Stimulated activated CD4-positive, alpha-beta T cell treated with anti-CD3 and anti-CD28 coated beads, Interleukin-4, amount 100 ng/mL, for 1 hour (primary cell): ENCODE measurements at places on chromosomes 6 and 20.
A peak's percentile ranks its signal among the peaks of the same experiment; 100 is the strongest.

DNA sequence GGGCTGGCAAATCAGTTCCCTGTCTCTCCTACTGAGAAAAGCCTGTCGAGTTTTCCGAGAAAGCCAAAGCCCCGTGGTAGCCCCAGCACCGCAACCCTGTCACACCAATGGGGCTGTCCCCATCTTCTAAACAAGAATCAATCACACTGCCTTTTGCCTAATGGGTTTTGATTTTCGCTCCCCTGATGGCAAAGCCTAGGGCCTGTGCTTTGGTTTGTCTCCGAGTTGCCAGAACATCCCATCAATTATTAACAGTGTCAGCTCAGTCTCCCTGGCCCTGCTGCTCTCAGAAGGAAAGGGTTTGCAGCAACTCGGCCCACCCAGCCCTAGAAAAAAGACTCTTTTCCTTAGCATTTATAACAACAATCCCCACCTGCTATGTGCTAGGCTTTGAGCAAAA, 4.2 kb downstream of the KCNB1 start:
- DNase-seq = no peak

- no peak for DNase-seq
These were observed 8.5 kb downstream of the BAG6 start for GRCh38 chr6:31643818-31644454.

- no peak for DNase-seq
These were observed 17.4 kb upstream of the LY86 start for GRCh38 chr6:6570929-6571671.

GRCh38 chr6:105898286-105898685, 187.8 kb upstream of the PRDM1 start:
- no peak for DNase-seq

GRCh38 chr20:24165301-24166122, 176.9 kb upstream of the GGTLC1 start:
- DNase-seq = no peak

GRCh38 chr20:63280929-63281545, 8.4 kb downstream of the ARFGAP1 start:
- DNase-seq = no peak

DNA sequence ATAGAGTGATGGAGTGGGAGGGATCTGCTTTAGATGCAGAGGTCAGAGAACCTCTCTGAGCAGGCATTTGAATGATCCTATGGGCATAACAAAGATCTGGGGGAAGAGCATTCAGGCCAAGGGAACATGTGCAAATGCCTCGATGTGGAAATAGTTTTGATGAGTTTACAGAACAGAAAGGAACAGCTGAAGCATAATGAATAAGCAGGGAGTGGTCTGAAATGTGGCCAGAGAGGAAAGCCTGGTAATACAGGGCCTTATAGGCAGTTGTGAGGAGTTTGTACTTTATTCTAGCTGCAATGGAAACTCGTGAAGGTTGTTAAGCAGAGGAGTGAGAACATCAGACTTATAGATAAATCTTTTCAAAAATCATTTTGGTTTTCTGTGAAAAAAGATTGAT, 33.0 kb upstream of the ME1 start:
- DNase-seq = no peak

- DNase-seq = peak; percentile 63
These were observed 789 bp downstream of the CCND3 start for GRCh38 chr6:41940759-41941279.

DNA sequence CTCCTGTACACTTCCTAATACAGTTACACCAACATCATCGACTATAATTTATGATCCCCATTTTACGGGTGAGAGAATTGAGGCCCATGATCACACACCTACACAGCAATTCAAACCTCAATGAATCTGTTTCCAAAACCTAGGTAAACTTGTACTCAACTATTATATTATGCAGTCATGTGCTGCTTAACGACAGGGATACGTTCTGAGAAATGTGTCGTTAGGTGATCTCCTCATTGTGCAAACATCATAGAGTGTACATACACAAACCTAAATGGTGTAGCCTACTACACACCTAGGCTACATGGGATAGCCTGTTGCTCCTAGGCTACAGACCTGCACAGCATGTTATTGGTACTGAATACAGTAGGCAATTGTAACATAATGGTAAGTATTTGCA, 385.6 kb downstream of the ARHGAP18 start:
- DNase-seq = no peak

- DNase-seq = no peak
These were observed 39.7 kb downstream of the KCNS1 start for GRCh38 chr20:45061244-45061643.

DNA sequence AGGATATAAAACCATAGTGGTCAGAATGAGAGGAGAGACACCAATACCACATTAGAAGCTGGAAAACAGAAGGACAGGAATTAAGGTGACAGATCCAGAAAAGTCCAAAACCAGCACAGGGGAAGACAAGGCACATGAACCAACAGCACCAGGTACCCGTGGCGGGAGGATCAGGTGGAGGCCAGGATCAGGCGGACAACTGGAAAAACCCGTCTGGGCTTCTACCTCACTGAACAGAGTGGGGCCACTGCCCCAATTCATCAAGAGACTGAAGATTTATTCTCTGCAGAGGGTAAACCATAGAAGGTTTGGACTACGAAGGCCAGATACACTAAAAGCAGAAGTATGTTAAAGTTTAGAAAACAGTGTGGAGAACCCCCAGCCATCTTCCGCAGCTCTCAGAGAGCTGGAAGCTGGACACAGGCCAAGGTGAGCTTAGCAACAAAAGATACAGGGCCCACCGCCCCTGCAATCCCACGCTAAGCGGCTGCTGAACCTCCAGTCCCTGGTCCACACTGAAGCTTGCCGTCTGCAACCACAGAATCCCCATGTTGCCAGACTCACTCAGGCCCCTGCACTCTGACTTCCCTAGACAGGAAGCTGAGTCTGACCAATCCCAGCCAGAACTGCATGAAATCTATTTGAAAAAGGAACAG, 29.9 kb downstream of the ABHD12 start:
- no peak for DNase-seq

- DNase-seq = no peak
These were observed 8.8 kb upstream of the MUC21 start for GRCh38 chr6:30974490-30975252.

DNA sequence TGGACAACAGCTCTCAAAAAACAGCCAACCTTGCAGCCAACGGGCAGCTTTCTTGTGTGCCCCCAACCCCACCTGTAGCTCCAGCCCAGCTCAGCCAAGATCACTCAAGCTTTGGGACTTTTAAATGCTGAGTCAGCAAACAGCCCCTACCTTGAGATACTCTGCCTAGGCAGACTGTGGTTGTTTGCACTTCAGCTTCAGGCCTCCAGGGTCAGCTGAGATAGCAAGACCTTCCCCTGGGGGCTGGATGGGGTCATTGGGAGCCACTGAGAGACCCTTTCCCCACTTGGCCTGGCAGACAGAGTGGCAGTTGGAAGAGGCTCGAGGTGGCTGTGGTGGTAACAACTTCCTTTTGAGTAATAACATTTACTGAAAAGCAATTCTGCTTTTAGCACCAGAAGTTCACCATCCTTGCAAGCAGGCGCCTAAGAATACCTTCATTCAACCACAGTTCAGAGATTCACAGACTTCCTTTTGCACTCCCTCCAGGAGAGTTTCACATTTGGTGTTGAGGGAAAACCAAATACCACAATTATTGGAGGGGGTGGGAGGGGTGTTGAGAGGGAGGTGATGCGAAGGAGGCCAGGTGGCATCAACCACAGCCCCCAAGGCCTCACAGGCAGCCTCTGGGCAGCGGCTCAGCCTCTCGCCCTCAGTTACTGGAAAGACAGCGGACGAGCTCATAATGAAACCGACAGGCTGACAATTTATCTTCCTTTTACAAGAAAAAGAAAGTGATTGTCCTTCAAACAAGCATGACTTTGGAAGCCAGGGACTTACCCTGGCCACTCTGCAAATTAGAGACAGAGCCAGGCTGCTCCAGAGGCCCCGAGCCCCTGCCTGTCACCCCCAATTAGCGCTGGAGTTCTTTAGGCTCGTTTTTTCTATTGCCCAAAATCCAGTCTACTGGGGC, 148.1 kb downstream of the CEBPB start:
- peak; percentile 48 for DNase-seq

DNA sequence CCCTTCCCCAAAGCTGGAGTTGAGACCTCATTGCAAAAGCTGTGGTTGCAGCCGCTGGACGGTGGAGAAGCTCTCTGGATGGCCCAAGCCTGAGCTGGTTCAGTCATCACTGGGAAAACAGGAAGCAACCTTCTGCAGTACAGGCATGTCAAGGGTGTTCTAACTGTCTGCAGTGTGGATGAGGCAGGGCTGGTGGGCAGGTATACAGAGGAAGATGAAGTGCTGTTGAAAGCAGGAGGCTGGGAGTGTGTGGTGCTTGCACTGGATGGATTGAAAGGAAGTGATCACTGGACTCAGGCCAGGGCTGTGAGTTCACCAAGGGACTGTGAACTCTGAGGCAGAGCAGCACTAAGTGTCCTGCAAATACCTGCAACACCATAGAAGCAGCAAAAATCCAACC, 89.0 kb upstream of the NOX3 start:
- no peak for DNase-seq

GRCh38 chr20:926670-927069, 10.5 kb upstream of the ANGPT4 start:
- no peak for DNase-seq

GRCh38 chr6:90424580-90424979, 127.9 kb upstream of the BACH2 start:
- no peak for DNase-seq

DNA sequence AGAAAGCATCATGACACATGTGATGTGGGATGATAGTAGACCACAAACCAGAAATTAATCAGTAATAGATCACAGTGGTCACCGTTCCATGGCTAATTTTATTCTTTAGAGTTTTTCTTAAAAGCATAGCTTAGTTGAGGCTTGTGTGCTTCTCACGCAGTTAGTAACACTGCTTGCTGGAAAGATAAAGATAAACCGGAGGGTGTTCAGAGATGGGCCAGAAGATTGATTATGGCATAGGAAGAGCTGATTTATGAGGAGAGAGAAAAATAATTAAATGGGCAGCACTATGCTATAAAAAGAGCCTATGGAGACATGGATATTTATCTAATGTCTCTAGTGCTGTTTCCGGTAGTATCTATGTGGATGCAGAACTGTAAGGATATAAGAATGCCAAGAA, 173.6 kb downstream of the MMS22L start:
- no peak for DNase-seq

- DNase-seq = no peak
These were observed 204.2 kb downstream of the GRIK2 start for GRCh38 chr6:101597693-101598092.

DNA sequence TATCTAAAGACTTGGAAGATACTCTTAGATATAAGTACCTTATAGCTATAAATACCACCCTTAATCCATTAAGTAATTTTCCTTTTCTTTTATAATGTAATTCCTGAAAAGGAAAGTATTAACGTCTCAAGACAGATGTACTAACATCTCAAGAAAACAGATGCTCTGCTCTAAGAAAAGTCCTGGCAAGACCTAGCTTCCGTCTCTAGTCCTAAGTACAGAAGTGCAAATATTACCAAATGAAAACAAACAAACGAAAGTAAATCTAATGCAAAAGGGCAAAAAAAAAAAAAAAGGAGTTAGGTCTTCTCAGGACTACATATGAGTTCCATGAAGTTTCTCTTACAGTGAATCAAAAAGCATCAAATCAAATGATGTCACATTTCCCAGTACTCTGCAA, 106.8 kb upstream of the PDE10A start:
- no peak for DNase-seq

DNA sequence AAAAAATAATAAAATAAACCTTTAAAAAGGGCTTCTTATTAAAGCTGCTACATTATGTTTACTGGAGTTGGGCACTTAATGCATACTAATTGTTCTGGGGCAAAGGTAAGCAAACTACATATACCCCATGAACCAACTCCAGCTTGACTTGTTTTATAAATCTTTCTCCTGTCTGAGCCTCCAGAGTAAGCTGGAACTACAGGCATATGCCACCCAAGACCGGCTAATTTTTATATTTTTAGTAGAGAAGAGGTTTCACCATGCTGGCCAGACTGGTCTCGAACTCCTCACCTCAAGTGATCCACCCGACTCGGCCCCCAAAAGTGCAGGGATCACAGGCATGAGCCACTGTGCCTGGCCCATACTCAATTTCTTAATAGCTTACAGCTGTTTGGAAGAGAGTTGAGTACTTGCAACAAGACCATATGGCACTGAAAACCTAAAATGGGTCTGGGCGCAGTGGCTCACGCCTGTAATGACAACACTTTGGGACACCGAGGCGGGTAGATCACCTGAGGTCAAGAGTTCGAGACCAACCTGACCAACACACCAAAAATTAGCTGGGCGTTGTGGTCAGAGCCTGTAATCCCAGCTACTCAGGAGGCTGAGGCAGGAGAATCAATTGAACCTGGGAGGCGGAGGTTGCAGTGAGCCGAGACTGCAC, 19.9 kb downstream of the ROMO1 start:
- DNase-seq = no peak

- no peak for DNase-seq
These were observed 6.8 kb downstream of the MAPK14 start for GRCh38 chr6:36034441-36034840.

DNA sequence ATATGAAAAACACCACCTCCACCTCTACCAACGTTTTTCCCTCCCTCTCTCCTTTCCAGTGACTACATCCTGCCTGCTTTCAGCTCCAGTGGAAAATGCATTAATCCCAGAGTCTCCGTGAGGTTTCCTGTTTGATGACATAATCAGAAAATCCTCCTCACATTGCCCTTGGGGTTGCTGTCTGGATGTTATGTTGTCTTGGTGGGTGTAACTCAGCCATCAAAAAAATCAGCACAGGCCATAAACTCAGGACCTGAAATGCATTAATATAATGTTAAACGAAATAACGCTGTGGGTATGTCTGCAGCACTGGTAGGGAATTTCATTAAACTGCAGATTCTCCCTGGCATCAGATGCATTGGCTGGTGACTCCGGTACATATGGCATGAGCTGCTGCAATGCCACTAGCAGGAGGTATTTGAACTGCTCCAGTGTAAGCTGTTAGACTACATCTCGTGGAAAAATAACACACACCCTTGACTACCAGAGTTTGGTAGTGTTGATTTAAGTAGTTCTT, 297.8 kb downstream of the PRL start:
- DNase-seq = no peak

GRCh38 chr6:27547157-27548075, 74.5 kb upstream of the ZNF184 start:
- DNase-seq = no peak

- DNase-seq = no peak
These were observed 17.4 kb upstream of the HM13 start for GRCh38 chr20:31496761-31497295.

DNA sequence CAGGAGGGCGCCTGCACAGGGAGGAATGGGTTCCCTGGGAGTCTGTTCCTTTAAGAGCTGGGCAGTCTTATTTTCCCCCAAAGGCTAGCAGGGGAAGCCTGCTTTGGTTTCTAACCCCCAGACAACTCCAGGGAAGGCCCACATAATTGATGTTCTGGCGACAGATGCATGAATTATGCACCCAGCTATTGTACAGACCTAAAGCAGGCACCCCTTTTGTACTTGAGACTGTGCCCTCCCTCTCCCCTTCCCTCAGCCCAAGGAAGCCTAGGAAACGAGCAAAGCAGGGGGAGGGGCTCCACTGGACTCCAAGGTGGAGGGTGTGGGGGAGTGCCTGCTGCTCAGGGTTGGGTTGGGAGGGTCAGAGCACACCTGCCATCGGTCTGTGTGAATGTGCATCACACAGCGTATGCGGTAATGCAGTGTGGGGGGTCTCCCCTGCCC, 102.1 kb downstream of the KCNB1 start:
- no peak for DNase-seq
